ENCODE measurements at places on chromosomes 12 and 14.

GRCh38 chr14:104665657-104666522 lies 23.5 kb upstream of the INF2 start:
- no peak for DNase-seq

DNA sequence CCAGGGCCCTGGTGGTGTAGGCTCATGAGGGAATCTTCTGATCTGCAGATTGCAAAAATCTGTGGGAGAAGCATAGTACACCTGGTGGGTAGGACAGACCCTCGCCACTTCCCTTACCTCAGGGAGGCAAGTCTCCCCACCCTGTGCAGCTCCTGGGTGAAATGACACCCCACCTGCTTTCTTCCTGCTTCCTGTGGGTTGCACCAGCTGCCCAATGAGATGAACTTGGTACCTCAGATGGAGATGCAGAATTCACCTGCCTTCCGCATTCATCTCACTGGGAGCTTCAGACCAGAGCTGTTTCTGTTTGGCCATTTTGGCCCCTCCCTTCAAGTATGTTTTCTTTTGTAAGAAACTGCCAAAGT lies 4.7 kb downstream of the CLEC2D start:
- DNase-seq: no peak

- DNase-seq: no peak
Observed at GRCh38 chr14:66709291-66709690, 201.3 kb downstream of the GPHN start.

- DNase-seq: no peak
Observed at GRCh38 chr12:46221255-46222128, 47.4 kb downstream of the SLC38A1 start.

DNA sequence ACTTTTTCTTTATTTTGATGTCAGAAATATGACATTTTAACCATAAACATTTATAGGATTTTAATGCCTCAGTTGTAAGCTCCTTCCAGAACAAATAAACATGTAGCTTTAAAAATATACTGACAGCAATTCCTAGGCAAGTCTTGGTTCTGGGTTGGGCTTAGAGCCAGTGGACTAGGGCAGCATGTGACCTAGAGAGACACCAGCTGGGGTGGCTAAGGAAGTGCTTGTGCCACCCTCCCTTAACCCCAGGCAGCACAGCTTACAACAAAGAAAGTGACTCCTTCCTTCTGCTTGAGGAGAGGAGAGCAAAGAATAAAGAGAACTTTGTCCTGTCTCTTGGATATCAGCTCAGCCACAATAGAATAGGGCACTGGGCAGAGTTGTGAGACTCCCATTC lies 61.6 kb upstream of the KTN1 start:
- no peak for DNase-seq
